ENCODE measurements at places on chromosomes 6 and 20.

- no peak overlapping the region for H3K27ac ChIP-seq
- no peaks in the 10 kb centered on the region for H3K27me3 ChIP-seq
- H3K4me3 ChIP-seq, result no peak overlapping the region
- H3K4me1 ChIP-seq, result no peaks in the 10 kb centered on the region
These were observed 129.8 kb downstream of the TMEM242 start for GRCh38 chr6:157193443-157193996.

DNA sequence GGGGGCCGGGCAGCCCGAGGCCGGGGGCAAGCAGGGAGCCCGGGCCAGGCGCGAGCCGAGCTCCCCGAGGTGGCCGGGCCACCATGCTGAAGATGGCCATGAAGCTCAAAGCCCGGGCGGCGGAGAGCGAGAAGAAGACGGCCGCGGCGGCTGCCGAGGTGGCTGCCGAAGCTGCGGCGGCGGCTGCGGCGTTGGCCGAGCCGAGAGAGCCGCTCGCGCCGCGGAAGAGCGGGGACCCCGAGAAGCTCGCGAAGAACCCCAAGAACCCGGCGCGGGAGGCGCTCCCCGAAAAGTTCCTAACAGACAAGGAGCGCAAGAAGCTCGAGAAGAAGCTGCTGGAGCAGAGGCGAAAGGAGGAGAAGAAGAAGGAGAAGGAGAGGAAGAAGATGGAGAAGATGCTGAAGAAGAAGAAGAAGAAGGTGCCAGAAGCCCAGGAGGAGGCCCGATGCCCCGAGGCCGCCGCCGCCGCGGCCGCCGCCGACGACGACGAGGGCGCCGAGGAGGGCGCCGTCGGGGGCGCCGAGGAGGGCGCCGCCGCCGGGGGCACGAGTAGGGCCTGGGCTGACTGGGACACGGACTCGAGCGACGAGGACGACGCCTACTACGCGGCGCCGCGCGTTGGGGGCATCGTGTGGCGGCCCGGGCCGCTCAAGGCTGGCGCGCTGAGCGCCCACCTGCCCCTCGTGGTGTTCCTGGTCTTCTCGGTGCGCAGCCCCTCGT lies 37.4 kb downstream of the GNAS start:
- H3K27ac ChIP-seq, result peak overlapping the region; percentile 97
- H3K27me3 ChIP-seq, result no peaks in the 10 kb centered on the region
- peaks cover 21% of the 10 kb centered on the region for H3K4me1 ChIP-seq
- no peak for DNase-seq
- peak overlapping the region; percentile 89 for H3K4me3 ChIP-seq
- H3K36me3 ChIP-seq, result no peaks in the 10 kb centered on the region

DNA sequence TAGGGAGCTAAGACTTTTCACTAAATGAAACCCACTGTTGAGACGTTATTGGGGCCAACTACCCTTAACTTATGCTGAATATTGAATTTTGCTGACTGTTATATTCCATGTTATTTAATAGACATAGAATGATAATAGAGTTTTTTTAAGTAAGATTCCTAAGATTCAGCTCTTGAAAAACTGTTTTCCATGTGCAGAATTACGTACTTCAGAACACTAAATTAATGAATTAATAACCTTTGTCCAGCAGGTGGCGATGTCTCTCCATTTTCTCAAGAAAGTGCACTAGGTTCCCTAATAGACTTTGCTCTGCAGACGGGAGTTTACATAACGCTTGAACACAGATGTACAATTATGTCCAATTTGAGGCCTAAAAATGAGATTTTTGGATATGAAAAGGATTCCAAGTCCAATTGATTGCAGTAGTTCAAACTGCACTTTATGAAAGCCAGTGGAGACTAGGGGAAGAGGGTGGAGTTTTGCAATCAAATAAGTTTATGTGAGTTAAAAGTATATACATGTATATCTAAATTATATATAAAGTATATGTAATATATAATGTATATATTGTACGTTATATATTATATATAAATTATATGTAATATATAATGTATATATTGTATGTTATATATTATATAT lies 282.1 kb downstream of the UST start:
- no peak overlapping the region for H3K27ac ChIP-seq
- no peaks in the 10 kb centered on the region for H3K36me3 ChIP-seq
- H3K4me1 ChIP-seq, result peaks cover 17% of the 10 kb centered on the region
- DNase-seq, result peak; percentile 77

DNA sequence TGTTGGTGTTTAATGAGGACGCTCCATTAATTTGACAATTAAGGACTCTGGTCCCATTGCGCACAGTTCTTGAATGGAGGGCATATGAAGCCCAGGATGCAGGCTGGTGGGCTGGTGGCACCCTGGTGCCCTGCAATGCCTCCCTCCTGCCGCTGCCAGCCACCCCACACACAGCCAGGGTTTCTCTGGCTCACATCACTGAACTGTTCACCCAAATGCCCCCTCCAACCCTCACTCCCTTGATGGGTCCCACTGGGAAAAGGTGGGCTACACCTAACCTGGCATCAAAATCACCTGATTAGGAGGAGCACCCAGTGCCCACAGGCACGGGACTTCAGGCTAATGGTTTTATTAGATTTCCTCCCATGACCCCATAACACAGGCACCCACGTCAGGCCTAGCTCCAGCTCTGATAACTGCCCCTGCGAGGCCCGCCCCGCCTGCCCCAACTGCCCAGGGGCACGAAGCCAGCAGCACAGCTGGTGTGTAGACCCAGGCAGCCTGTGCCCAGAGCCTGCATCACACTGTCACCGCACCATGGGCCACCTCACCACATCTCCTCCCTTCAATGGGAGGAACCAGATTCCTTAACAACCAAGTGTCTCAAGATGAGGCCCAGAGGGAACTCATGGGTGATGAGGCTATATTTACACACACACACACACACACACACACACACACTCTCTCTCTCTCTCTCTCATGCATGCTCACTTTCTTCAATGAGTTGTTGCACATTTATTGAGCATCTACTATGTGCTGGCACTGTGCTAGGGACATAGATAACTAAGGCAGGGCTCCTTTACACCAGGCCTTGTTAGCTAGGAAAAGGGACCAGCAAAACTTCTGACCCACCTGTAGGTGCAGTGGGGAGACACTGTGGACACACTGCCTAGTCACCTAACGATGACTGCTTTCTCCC lies 107.3 kb downstream of the NOL4L start:
- H3K4me3 ChIP-seq, result no peak overlapping the region
- H3K27ac ChIP-seq, result no peak overlapping the region
- no peak for DNase-seq
- H3K36me3 ChIP-seq, result peaks cover 9% of the 10 kb centered on the region
- H3K27me3 ChIP-seq, result no peaks in the 10 kb centered on the region
- peaks cover 63% of the 10 kb centered on the region for H3K4me1 ChIP-seq
